NB4 (cell line): ENCODE measurements at places on chromosomes 11 and 22.

DNA sequence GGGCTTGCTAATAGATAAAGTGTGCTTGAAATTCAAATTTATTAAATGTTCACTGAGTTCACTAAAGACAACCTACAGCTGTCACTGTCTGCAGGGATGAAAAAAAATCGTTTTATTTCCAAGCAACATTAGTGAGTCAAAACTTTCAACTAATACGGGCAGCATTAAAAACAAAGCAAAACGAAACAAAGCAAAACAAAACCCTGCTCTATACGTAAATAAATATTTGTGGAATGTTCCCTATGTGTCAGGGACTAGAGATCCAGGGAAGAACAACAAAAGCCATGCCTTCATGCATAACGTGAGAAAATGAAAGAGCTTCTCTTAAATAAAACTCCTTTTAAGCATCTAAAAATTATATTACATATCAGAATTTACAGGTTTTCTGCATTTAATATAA, 553 bp downstream of the NAALAD2 start:
- DNase-seq, result no peak

GRCh38 chr11:32531528-32531927, 52.1 kb upstream of the EIF3M start:
- DNase-seq, result peak; percentile 10

DNA sequence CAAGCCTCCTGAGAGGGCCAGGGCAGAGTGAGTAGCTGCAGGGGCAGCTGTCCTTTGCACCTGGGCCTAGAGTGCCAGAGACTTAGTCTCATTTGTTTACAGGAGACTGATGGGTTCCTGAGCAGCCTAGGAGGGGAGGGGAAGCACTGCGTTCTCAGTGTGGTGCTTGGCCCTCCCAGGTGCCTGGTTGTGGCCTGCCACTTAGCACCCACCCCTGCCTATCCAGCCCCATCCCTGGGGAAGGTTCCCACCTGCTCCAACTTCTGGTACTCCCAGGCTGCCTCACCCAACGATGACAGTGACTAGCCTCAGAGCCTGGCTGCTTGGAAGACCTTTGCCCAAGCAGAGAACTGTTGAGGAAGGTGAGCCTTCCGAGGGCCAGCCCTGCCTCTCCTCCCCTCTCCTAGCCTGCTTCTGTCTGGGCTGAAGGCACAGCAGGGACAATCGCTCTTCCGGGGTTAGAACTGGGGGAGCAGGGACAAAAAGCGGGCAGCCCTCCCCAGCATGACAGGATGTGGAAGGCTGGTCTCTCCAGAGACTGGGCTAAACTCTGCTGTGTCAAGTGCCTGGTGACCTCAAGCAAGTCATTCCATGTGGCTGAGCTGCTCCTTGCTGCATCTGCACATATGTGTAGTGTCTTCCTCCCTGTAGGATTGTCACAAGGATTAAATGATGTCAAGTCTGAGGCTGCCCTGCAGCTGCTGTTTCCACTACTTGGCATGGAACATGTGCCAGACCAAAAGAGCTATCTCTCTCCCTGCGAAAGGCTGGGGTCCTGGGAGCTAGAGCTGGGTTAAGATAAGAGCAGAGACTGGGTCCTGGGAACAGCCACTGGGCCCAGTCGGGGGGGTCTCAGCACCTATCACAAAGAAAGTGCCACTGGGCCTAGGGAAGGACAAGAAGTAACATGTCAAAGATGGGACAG, 9.9 kb downstream of the KCNQ1OT1 start:
- no peak for DNase-seq

DNA sequence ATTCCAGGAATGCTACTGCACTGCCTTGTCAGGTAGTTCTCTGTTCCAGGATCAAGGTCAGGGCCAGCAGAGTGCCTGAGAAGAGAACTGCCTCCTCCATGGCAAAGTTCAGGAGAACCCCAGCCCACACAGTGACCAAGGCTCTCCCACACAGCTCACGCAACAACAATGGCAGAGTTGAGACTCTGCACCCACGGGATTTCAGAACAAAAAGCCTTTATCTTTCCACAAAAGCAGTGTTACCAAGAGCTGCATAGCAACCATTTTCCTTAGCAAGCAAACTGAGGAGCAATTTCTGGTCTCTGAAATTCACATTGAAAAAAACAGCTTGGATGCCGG, 11.1 kb downstream of the PLAAT3 start:
- DNase-seq, result no peak

DNA sequence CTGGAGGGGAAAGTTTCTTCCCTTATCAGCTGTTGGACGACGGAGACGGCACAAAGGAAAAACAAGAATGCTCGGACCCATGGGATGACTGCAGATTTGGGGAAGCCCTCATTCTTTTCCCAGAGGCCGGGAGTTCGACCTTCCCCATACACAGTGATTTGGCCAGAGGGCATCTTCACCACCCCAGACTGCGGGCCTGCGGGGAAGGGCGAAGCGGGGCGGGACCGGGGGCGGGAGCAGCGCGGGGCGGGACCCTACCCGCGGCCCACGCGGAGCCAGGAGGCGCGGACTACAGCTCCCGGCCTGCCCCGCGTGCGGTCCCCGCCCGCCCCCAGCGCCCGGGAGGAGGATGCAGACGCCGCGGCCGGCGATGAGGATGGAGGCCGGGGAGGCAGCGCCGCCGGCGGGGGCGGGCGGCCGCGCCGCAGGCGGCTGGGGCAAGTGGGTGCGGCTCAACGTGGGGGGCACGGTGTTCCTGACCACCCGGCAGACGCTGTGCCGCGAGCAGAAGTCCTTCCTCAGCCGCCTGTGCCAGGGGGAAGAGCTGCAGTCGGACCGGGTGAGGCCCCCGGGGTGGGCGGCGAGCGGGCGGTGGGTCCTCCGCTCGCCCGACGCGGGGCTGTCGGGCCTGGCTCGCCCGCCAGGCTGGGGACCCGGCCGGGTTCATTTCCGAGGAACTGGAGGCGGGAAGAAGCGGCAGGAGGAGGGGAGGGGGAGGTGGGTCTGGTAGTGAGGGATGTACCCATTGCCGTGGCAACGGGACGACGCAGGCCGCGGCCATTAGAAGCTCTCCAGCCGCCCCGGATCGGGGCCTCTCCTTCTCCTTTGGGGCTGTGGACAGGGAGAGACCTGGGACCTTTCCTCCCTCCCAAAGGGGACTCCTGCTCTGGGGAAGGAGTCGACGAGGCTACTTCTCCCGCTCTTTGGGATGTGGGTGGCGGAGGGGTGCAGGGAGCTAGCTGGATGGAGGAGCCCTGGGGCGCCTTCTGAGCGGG, at the start of gene KCTD17:
KCTD17 (plus strand) TSS at position 352 of the 995 bp plus-strand sequence; CDS start at position 371, 19 bp downstream.
- peak; percentile 48 for DNase-seq

GRCh38 chr11:115153135-115153534, 351.1 kb downstream of the CADM1 start:
- DNase-seq, result peak; percentile 15

DNA sequence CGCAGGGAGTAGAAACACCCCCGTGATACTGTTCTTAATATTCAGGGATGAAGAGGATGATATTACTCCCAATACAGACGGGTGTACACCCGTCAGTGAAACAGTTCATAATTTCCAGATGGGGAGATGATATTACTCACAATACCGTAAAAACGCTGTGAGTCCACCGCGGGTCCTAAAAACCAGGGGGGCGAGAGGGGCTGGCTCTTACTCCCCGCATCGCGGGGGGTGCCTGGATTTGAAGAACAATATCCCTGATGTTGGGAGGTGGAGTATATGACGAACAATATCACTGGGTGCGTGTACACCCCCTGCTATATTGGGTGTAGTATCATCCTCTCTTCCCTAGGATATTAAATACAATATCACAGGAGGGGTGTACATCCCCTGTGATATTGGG, 20.5 kb upstream of the APOL5 start:
- no peak for DNase-seq

DNA sequence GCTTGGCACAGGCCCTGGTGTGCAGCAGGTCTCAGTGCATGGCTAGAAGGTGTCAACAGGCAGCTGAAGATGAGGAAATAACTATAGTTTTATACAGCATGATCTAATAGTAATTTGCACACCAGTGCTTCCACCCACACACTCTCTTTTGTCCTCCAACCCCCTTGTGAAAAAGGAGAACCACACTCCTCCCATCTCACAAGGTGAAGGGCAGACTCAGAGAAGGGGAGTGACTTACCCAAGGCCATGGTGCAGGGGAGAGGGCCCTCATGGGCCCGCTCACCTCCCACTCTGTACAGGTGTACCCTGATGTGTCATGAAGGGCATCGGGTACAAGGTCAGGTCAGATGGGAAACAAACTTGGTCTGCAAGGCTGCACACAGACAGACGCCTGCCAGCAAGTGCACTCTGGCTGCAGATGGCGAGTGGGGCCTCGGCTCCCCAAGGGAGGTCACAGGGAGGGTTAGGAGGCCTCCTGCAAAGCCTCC, 53.4 kb downstream of the DGCR2 start:
- DNase-seq, result peak; percentile 16

GRCh38 chr22:17368144-17368543, 1.1 kb upstream of the CECR2 start:
- DNase-seq, result no peak

- DNase-seq, result no peak
These were observed 94.6 kb upstream of the ALKBH3 start for GRCh38 chr11:43786016-43786415.

GRCh38 chr11:69089258-69089657, 40.5 kb downstream of the TPCN2 start:
- peak; percentile 81 for DNase-seq

DNA sequence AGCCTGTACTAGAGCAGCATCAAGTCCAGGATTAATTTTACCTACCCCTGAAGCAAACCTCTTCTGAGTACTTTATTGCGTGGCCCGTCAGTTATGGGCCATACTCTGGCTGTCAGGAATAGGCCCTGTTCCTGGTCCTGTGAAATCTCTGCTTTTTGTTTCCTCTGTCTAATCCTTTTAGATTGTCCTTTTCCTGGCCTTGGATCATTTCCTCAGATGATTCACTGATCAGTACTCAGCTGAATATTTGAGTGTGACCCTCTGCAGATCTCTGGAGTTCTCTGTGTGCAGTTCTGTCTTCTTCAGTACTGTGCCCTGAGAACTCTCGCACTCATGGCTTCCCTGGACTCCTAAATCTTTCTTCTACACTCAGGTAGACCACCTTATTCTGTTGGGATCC, 123.5 kb downstream of the UVRAG start:
- DNase-seq, result no peak

DNA sequence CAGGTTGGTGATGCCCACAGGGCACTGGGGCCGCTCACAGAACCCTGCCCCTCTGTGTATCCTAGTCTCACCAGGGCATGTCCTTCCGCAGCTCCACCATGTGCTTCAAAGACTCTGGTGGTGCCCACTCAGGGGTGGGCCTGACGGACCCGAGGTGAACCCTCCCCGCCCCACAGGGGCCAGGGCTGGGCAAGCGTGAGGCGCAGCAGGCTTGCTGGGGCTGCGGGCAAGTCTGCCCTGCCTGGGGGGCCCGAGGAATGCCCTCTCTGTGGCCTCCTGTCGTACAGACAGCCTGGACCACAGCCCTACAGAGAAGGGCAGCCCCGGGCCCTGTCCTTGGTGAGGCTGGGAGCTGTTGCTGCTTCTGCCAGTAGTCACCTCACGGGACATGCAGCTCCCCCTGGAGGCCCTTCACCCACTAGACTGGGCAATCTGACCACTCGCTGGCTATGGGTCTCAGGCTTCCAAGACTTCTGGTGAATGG, 40.2 kb downstream of the TBX1 start:
- DNase-seq, result peak; percentile 35

GRCh38 chr11:128039140-128040021, 548.0 kb downstream of the ETS1 start:
- peak; percentile 99 for DNase-seq

DNA sequence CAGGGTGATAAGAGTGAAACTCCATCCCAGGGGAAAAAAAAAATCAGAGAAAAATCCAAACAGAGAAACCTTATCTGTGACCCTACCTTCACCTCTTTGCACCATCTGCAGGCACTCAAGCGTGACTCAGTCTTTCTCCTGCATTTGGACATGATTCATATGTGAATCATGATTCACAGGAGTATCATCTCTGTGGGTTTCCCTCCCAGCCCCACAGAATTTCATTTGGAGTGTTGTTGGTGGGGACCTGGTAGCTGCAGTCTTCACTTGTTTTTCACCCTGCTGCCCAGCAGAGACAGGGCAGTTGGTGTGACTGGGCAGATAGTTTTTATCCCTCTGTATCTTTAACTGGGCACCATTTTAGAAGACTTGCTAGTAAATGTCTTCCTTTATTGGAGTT, 75.7 kb downstream of the DEPDC5 start:
- DNase-seq, result peak; percentile 60

DNA sequence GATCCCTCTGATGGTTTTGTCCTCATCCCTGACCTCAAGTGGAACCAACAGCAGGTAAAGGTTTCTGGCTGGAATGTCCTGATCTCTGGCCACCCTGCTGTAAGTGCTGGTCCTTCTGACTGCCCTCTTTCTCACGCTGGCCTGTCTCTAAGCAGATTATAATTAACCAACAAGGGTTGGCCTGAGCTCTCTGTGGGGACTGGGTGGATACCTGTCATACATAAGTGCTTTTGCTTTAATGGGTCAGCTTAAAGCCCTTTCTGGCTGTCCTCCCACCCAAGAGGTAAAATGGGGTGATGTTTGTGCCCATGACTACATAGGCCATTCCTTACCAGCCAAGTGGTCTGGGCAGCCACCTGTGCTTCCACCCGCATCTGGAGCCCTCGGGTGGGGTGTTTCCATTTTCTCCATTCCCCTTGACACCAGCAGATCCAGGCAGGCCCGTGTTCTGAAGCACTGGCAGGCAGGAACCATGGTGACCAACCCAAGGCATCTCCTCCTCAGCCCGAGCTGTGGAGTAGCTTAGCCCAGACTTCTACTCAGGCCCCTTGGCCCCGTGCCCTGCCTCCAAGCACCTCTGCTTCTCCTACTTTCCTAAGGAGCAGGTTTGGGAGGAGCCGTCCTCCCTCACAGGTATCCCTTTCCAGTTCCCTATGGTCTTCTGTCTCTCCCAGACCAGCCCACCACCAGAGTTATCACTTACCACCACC, 17.0 kb upstream of the ST3GAL4 start:
- DNase-seq, result no peak

- DNase-seq, result no peak
These were observed 972 bp upstream of the TSSC4 start for GRCh38 chr11:2399488-2400068.

- DNase-seq, result peak; percentile 82
These were observed 22.5 kb downstream of the CLPB start for GRCh38 chr11:72411623-72412419.

DNA sequence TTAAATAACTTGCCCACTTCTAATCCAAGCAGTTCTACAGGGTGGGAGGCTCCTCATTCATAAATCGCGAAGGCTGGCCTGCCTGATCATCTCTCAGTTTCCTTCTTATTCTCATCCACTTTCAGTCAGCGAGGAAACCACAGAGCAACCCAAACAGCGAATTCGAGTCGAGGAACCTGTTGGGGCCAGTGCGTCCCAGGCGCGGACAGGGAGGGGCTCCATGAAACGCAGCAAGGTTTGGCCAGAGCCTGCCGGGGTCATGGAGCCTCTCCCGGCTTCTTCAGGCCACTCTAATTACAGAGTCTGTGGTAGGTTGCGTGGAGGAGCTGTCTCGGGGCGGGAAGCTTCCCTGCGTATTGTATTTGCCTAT, 741 bp upstream of the NAV2 start:
- DNase-seq, result no peak
